Omental fat pad (tissue), 4 donors: ENCODE measurements at places on chromosomes 6 and 20.

DNA sequence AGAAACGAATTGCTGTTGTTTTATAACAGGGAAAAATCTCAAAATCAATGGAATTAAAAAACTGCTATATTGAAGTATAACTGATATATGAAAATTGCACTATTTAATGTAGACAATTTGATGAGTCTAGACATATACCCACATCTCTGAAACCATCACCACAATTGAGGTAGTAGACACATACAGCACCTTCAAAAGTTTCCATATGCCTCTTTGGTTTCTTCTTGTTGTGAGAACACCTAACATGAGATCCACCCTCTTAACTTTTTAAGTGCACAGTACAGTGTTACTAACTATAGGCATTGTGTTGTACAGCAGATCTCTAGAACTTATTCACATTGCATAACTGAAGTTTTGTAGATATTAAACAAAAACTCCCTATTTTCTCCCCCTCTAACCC, 14.0 kb upstream of the SLC17A5 start:
- no peak for DNase-seq

DNA sequence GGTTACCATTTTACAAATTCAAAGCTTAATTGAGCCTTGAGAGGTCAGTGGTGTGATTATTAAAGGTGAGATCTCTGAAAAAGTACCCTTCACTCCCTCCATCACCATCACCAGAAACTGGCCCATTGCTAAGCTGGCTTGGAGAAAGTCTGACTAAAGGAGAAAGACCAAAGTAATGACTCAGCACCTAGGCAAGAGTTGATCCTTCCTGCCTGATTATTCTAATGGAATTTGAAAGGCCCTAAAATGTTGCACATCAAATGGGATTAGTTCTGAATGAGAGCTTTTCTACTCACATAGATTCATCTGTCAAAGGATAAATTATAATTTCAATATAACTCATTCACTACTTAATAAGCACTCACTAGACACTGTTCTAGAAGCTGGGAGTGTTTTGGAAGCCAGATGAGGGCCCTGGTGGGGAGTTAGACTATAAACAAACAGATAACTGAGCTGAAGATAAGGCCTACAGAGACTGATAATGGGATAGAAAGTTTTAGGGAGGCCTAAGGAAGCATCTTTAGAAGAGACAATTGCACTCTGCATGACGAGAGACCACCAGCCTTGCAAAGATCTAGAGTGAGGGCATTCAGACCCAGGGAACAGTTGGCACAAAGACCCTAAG, 366.7 kb downstream of the SYNE1 start:
- no peak for DNase-seq

DNA sequence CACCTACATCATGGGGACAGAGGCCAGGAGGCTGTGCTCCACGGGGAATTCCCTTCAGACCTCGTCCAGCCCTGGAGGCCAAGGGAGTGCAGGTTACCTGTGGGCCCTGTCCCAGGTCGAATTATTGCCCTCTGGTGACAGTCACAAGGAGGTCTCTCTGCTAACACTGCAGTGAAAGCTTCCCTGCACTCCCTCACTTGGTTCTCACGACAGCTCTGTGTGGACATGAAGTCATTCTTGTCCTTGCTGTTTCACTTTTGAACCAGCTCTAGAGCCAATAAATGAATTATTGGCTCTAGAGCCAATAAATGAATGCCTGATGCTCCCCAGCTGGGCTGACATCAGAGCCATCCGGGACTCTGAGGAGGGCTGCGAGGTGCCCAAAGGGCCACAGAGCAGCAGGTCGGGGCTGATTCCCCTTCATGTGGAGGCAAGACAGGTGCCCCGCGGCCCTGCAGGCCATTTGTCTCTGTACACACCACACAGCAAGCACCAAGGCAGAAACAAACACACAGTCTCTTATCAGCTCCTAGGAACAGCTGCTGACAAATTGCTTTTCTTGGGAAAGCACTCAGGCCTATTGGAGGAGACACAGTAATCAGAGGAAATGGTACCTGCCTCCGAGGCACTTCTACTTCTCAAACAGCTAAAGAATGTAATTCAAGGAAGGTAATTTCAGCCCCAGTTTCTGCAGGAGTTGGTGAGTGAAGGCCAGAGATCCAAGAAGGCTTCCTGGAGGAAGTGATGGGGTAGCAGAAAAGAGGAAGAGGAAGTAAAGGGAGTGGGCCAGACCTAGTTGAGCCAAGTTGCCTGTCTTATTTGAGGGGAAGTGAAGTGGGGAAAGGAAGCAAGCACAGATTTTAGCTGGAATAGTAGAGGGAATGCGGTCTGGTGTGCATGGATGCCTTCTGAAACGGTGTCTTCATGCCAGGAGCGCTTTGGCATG, 27.5 kb upstream of the TBXT start:
- DNase-seq = no peak

GRCh38 chr6:158776737-158777136, 42.4 kb downstream of the EZR start:
- DNase-seq = no peak

DNA sequence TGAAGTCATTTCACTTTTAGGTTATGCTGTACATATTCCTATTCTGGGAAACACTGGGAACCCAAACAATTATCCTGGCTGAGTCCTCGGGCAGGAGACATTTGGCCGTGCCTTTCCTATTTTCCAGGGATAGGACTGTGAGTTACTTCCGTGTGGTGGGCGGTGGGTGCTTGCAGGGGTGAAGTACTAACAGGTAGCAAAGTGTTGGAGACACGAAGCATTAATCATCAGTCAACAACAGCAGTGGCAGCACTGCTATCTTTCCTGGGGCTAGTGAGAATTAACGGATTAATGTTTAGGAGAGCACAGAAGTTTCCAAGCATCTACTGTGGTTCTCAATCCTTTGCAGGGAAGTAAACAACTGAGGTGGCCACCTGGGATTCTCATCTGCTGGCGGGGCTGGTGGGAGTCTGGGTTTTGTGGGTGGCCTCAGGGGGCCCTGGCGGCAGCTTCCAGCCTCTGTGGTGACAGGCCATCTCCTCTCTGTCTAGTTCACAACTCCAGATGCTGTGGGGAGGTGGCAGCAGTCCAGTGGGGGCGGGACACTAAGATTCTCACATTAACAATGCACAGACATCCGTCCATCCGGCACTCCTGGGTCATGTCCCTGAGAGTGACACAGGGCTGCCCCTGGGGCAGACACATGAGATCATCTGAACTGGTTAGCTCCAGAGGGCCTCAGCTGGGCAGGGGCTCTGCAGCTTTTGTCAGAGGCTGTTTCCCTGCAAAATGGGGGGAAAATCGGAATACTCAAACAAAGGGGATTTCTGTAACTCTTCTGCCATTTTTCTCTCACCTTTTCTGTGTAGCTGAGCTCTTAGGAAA, 90.9 kb downstream of the GJA10 start:
- DNase-seq = no peak

- no peak for DNase-seq
These were observed 597.9 kb downstream of the EPM2A start for GRCh38 chr6:145137425-145137824.

GRCh38 chr6:143068001-143068400, 7.3 kb downstream of the AIG1 start:
- DNase-seq = no peak

DNA sequence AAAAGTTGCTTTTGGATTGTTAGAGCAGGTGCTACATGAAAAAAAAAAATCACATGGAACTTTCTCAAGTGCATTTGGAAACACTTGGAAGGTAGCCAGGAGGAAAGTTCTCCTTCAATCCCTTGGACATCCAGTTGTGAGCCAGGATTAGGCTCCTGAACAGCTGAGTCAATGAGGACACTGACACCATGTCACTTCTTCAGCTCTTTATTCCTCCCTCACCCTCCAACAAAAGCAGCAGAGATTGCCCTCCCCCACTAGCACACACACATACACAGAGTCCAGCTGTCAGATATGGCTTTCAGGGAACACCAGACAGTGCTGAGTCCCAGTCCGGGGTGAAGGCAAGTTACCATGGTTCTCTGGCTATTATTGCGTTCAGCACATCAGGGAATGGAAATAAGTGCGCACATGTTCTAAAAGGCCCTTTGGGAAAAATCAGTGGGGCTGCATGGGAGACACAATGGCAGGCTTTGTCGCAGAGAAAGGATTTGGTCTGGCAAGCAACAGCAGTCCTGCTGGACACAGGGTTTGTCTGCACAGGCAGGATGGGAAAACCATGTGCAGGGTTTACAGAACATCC, 124.7 kb upstream of the MARCKS start:
- no peak for DNase-seq

- DNase-seq = no peak
These were observed 52.2 kb downstream of the FGD2 start for GRCh38 chr6:37057678-37058077.

- DNase-seq = no peak
These were observed 70.2 kb upstream of the ENPP5 start for GRCh38 chr6:46240866-46241565.

DNA sequence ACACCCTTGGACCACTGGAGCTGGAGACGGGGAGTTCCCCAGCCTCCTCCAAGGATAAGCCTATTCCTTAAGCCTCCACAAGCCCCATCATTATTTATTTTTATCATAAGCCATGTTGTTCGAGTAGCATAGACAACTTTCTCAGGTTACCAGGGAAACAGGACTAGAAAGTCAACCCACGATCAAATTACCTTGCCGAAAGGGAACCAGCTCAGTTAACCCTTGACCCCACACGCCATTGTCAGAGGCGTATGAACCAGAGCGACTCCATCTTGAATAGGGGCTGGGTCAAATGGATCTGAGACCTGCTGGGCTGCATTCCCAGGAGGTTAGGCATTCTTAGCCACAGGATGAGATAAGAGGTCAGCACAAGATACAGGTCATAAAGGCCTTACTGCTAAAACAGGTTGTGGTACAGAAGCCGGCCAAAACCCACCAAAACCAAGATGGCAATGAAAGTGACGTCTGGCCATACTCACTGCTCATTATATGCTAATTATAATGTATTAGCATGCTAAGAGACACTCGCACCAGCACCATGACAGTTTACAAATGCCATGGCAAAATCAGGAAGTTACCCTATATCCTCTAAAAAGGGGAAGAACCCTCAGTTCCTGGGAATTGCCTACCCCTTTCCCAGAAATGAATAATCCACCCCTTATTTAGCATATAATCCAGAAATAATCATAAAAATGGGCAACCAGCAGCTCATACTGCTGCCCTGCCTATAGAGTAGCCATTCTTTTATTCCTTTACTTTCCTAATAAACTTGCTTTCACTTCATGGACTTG, 22.4 kb downstream of the SYNJ2 start:
- DNase-seq = no peak

DNA sequence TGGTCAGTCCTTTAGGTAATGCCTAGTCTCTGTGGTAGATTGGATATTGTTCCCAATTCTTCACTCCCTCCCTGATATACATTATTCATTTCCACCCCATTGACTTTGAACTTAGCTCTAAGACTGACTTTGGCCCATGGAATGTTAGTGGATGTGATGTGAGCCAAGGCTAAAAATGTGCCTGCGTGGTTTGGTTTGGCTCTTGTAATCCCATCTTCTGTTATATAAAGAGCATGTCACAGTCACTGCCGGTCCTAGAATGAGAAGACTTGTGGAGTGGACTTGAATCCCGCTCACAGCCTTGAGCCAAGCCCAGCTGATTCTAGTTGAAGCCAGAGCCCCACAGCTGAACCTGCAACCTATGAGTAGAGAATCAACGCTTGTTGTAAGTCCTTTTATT, 23.6 kb upstream of the DNAAF9 start:
- DNase-seq = no peak

- DNase-seq = no peak
These were observed 1.7 kb downstream of the PCMT1 start for GRCh38 chr6:149751239-149751638.

- no peak for DNase-seq
These were observed 132.4 kb upstream of the SNX9 start for GRCh38 chr6:157690441-157691210.

GRCh38 chr6:3190056-3190455, 32.7 kb upstream of the TUBB2A start:
- DNase-seq = no peak

DNA sequence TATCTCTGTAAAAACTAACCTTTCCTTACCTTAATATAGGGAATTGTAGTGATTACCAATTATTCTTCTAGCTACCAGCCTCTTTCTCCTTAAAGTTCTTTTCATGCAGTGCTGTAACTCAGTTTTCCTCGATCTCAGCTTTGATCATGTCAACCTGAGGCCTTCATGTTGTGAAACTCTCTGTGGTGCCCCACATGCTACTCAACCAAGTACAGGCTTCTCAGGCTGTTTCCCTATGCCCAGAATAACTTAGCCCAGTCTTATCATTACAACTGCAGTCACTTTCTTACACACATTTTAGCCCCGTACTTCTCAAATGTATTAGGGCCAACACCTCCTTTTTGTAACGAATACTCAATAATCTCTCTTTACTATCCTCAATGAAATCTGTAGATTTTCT, 90.1 kb upstream of the SUPT3H start:
- no peak for DNase-seq

DNA sequence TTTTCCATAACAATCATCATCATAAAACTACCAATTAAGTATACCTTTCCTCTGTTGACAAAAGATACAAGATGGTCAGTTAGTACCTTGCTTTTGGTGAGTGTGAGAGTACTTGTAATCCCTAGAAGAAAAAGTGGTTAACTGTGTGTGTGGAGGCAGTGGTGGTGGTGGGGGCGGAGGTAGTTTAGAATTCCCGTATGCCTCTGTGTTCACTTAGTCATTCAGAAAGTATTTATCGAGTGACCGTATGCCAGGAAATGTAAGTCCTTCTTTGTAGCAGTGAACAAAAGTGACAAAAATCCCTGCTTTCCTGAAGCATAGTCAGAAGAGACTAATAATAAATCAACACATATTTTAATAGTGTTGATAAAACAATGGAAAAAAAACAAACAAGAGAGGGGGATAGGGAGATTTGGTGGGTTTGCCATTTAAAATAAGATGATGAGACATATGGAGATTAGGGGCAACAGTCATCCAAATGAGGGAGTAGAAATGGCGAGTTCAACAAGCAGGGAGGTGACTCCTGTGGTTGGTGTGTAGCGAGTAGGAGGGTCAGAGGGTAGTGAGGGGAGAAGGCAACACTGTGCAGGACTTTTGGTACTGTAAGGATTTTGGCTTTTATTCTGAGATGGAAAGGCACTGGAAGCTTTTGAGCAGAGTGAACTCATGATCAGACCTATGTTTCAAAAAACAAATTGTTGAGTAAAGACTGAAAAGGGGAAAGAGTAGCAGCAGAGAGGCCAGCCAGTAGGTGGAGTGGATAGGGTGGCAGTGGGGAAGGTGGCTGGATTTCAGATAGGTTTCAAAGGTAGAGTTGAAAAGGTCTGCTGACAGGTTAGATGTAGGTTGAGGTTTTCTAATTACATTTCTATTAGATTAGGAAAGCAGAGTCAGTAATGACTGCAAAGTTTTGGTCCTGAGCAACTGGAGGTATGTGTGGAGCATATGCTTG, 40.3 kb upstream of the SIM1 start:
- DNase-seq = no peak

GRCh38 chr6:168221000-168221399, 98.6 kb downstream of the DACT2 start:
- no peak for DNase-seq
